ENCODE measurements at places on chromosomes 13 and 19. TPM values are rescaled to one million over a fixed set of nuclear protein-coding genes. Genes with fewer than 3 reads are reported as not detected.

DNA sequence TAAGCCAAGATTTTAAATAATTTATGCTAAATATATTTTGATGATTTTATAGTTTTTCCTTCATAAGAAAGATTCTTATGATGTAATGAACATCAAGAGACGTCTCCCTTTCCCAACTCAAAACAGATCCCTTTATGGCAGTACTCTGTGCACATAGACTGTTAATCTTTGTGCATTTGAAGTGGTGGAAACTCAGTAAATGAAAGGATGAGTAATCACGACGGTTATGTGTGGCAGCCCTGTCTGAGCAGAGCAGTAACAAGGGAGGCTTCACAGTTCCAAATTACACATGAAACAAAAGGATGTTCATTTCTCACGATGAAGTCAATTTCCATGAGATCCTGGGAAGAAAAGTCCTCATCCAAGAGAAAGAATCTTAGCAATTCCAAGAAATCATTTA is 498.1 kb downstream of the KLF5 start:
- no peak for DNase-seq

GRCh38 chr13:102984210-102984609 is 82.0 kb downstream of the SLC10A2 start:
- no peak for DNase-seq

- no peak for DNase-seq
These were observed 42.0 kb upstream of the SLC15A1 start for GRCh38 chr13:98794498-98794897.

Gene MIA
- total RNA-seq, result 47.3 TPM

Gene ZNF837
- 1.3 TPM for total RNA-seq

Gene MATK
- 5.2 TPM for total RNA-seq
